Inflammatory macrophage treated with lipopolysaccharide for 4 hours (primary cell): ENCODE measurements at places on chromosomes 2 and 18.

DNA sequence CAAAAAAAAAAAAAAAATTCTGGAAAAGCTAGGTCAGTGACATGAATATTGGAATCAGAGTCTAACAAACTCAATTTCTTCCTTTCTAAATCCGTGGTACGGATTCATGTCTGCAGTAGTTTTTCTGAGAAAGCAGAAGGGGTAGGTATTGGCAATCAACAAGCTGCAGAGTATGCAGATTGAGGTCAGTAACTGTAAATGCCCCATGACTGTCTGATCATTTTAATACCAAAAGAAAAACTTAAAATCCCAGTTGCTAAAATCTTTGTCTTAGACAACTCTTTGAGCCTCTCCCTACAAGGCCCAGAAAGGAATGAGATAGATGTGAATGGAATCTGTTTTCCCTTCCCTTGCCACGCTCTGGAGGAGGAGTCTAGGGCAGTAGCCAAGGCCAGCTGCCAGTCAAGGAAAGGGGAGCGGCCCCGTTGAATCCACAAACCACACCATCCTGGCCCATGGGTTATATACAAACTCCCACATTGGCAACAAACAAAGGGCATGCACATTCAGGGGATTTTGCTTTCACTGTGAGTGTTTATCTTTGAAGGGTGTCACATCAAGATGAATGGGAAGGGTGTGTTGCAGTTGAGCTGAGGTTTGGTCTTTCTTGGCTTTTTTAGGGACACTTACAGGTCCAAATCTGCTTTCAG, 6.1 kb upstream of the CASP8 start:
- DNase-seq, result peak; percentile 72

DNA sequence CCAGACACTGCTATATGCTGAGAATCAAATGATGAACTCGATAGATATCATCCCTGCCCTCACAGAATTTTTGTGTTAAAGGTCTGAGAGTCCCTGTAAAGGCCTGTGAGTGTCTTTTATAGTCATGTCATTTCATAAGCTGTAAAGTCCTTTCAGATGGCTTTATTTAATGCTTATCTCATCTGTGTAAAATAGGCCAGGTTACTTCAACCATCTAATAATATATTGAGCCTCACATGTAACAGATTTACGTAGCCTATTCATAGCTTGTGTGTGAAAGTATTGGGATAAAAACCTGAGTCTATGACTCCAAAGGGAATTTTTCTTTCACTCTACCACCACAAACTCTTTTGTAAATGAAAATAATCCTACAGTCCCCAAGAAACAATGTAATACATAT, 672.0 kb upstream of the SYT4 start:
- no peak for DNase-seq

DNA sequence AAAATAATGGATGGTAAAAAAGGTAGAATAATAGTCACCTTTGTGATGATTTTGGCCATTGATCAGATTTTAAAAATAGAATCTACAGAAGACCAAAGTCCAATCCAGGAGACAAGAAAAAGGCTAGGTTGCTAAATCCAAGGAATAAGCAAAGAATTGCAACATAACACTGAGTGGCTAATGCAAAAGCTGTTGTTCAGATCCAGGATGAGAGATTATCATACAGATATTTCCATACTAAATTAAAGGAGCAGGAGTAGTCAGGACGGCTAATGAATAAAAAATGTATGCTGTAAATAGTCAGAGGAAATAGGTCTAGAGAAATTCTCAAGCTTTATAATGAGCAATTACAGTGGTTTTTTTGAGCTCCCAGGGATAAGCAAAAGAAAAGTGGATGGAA, 745.9 kb upstream of the ACVR2A start:
- DNase-seq, result no peak

DNA sequence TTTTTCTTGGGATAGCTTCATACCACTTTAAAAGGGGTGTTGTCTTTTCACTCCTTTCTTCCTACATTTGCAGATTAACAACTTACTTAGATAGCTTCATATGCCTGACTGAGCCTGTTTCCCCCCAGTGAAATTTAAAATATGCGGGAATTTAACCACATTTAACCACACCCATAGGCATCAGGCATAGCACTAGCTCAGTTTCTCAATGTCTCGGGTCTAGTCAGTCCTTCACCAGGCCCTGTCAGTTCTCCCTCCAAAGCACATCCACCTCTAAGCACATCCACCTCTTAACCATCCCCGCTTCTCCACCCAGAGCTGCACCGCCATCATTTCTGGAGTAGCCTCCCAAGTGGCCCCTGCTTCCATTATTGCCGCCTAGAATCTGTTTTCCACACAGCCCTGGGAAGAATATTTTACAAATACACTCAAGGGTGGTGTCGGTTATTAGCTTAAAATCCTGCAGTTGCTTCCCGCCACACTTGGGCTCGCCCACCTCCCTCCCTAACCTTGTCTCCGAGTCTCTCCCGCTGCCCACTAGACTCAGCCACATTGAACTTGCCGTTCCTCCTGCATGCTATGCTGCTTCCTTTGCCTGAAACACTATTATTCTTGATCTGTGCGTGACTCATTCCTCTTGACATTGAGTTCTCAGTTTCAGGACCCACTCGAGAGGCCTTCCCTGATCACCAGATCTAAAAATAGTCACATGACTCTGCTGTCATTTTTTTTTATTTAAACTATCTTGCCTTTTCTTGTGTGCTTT, 68.3 kb downstream of the SPTBN1 start:
- peak; percentile 84 for DNase-seq

DNA sequence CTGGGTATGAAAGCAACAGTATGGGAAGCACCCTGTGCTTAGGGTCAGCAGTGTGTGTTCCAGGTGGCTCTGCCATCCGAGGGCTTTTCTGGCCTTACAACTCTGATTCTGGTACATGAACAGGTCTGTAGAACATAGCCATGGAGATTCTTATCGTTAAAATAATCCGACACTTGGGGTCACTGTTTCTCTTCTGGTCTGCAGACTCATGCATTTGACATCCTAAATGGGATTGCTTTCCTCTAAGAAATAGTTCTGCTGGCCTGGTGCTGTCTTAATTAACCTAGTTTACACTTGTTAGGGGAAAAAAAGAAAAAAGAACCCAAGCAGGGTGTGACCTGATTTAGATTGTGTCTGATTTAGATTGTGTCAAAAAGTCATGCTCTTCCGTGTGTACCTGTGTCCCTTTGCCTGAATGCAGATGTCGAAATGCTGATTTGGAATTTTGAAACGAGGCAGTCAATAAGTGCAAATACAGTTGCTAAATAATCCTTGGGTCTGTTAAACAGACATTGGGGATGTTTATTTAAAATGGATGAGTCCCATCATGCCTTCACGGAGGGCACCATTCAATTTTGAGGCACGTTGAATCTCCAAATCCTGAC, 59.6 kb downstream of the TRPM8 start:
- DNase-seq, result peak; percentile 8

DNA sequence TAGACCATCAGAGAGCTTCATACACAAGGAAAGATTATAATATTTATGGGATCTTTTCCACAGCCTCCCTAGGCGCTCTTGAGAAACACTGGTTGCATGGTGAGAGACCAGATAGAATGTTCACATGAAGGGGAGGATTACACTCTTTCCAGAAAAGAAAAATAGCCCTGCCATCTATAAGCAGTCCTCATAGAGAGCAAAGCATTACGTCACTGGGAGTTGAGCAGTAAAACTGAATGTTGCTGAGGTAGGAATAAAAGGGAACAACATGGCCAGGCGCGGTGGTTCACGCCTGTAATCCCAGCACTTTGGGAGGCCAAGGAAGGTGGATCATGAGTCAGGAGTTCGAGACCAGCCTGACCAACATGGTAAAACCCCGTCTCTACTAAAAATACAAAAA, 1934.3 kb downstream of the SUCLG1 start:
- DNase-seq, result no peak

- DNase-seq, result no peak
Observed at GRCh38 chr18:78704971-78705461, 274.6 kb upstream of the SALL3 start.

DNA sequence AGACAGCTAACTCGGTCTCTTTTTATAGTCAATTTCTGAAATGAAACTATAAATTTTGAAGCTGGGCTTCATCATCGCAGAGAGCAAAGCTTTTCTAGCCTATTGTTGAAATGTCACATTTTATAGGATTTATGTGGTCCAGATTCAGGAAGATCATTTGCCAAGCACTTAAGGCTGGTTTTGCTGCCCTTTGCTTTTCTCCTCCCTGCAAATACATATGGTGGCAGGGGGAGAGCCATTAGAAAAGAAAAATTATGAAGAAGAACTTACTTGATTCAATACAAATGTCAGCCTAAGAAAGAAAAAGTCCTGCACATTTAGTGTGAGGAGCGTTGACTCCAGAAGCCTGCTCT, 206.9 kb upstream of the NRP2 start:
- no peak for DNase-seq

DNA sequence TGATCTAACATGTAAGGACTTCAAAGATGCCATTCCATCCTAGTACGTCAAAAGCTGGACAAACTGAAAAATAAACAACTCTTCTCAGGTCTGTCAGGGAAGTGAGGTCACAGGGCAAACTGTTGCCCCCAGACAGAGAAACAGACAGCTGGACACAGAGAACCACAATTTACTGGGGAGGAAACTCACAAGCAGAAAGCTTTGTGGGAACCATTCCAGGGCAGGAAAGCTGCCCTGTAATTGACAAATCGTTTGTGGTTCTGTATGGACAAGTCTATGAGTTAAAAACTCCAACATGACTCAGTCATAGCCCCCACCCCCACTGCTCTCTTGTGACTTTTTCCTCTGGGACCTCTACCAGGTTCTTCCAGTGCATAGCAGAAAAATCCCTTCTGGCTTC, 28.4 kb downstream of the MCEE start:
- DNase-seq, result peak; percentile 34

DNA sequence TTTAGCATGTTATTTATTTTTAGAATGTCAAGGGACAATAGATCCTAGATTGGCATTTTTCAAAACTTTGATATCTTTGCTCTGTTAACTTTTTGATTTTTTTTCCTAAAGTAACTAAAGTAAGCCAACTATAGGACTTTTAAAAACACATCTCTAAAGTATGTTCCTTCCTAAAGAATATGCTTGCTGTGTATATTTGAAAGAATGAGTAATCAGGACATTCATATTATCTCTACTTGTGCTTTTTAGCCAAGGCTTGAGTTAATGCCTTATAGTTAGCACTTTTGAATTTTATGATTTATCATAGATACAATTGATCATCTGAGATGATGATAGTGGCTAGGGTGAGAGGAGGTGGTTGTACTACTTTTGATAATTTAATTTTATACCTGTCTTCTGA, 93.6 kb downstream of the BABAM2 start:
- DNase-seq, result no peak

GRCh38 chr2:109382951-109383350, 230.8 kb downstream of the SEPTIN10 start:
- no peak for DNase-seq

- no peak for DNase-seq
Observed at GRCh38 chr2:233271693-233272092, 20.2 kb downstream of the ATG16L1 start.

DNA sequence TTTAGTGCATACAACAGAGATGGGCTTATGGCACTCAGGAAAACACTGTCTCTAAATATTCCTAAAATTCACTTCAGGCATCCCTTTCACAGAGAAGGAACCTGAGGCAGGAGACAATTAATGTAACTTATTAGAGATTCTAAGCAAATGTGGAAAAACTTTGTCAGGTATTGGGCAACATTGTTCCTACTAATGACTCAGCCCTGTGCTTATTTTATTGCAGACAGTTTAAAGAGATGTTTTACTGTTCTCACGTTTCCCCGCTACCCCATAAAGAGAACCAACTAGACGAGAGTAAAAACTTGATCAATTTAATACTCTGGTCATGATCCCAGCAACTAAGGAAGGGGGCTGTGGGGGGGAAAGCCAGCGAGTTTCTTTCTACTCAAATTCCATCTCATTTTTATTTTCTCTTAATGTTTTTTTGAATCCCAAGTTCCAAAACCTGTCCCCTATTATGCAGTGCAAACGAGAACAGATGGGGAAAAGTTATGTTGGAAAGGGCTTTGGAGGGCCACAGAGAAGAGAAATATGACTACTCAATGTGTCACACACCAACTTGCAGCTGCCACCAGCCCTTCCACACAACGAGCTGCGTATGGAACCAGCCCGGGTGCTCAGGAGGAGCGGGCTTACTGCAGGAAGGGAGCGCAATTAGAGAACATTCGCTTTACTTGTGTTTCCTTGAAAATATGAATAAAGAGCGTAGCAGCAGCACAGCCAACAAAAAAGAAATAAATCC, 18.7 kb upstream of the ACVR1 start:
- peak; percentile 73 for DNase-seq

GRCh38 chr2:42137125-42137841, 31.9 kb upstream of the EML4 start:
- no peak for DNase-seq

GRCh38 chr18:50410894-50411293, 36.0 kb downstream of the SKA1 start:
- DNase-seq, result no peak

DNA sequence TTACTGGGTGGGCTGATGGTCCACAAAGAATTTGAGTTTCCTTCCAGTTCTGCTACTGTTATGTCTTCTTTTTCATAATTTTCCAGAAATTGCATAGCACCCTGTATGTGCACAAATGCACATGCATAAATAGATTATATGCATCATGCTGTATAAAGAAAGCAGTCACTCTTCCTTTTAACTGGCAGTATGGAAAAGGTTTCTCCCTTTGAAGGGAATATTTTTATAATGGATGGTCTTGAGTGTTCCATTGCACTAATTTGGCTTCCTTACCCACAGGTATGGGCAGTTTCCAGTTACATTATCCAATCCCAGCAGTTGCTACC, 154.4 kb downstream of the NAPG start:
- DNase-seq, result no peak

DNA sequence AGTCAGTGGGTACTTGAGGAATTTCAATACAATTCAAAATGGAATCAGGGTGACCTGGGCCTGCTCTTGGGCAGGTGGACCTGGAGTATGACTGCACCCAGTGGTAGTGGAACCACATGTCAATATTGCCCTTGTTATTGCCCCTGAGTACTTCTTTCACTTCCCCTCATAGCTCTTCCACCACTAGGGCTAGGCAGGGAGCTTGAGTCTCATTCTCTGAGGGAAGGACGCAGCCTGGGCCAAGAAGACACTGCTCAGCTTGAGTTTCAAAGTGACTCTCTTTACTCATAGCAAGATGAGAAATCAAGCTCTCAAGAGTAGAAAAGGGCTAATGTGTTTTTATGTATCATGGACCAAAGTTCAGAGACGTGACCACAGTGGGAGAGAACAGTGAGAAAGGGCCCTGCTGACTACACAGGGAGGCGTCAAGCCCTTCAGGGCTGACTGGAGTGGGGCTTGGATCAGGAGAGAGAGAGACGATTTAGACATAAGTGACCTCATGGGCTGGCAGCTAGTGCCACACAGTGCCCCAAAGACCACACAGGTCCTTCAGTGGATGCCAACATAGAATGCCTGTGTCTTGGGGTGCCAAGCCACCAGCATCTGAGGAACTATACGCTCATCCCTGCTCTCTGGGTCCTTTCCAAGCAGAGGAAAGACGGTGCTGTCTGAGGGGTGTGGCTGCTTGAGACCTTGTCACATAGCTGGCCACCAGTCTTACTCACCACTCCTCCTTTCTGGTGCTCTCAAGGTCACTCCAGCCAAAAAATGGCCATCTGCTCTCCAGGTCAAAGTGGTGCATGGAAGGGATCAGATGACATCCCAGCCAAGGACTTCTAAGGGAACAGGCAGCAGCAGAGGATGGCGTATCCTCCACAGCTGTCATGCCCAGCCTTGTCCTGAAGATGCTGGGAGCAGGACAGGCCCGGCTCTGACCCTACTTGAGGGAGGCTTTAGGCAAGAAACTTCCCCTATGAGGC, 13.0 kb downstream of the PTMA start:
- DNase-seq, result peak; percentile 51
